ENCODE measurements at places on chromosomes 1 and 21.

- peak; percentile 48 for DNase-seq
Observed at GRCh38 chr1:180515857-180516388, 13.5 kb upstream of the ACBD6 start.

- DNase-seq, result no peak
Observed at GRCh38 chr1:231733063-231733462, 106.5 kb downstream of the DISC1 start.

DNA sequence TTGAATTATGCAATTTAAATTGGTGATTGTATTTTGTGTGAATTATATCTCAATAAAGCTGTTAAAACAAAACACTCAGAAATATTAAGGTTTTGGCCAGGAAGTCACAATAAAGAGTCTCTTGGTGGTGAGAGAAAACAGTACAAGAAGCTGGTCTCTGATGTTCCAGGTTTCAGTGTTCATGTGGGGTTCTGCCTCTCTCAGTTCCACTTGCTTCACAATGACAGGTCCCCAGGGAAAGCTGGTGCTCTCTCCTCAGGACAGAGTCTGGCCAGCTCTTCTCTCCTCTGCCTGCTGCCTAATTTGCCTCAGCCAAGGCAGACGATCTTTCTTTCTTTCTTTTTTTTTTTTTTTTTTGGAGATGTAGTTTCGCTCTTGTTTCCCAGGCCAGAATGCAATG, 342.9 kb upstream of the PLXNA2 start:
- DNase-seq, result no peak

- DNase-seq, result no peak
Observed at GRCh38 chr1:30942326-30942963, 33.9 kb upstream of the SDC3 start.

DNA sequence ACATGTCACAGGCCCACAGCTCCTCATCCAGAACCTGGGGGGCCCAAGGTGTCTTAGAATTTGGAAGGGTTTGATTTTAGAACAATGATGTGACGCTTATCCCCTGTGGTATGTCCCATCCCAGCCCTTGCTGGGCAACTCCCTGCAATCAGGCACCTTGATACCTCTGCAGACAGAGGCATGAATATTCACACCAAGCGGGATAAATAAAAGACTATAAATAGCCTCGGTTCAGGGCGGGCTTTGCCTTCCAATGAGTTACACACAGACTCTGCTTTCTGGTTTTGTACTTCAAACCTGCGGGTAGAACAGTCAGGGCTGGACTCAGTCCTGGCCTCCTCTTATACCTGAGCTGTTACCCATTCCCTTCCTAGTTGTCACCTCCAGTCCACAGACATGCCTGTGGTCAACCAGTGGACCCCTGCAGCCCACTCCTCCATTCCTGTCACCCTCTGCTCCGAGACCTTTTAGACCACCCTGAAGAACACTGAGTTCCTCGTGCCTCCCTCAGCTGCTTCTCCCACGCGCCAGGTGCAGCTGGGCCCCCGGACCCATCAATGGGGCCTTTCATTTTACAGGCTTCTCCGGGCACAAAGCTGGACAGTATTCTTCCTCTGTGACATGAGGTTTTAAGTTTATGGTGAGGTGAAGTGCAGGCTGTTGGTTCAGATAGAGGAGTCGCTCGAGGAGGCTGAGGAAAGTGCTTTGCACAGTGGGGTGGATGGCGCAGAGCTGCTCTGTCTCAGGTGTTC, 120.1 kb upstream of the TNR start:
- DNase-seq, result peak; percentile 55

DNA sequence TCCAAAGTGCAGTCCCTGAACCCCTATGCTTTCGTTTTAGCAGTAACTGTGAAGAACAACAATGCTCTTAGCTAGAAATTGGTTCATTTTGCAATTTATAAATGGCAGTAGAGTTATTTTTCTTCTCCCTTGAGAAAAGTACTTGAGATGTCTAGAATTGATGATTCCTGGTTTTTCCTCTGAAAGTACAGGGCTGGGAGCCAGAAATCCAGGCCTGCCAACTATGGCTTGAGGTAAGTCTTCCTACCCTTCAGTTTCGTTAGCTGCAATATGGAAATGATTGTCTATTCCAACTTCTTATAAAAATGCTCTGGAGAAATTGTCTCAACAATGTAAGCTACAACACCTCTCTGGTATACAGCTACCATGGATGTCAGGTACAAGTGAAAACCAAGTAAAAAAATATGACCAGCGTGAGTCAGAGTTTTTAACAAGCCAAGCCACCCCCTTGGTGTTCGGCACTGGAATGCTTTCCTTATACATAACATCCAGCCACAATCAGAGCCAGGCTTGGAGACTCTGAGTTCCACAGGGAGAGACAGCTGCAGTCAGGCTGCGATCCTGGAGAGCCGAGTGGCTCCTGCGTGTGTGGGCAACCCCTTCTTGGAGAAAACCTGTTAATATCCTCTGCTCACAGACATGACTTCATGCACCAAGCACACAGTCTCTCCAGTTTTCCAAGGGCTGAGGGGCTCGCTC, 22.0 kb downstream of the TSPAN2 start:
- DNase-seq, result no peak

DNA sequence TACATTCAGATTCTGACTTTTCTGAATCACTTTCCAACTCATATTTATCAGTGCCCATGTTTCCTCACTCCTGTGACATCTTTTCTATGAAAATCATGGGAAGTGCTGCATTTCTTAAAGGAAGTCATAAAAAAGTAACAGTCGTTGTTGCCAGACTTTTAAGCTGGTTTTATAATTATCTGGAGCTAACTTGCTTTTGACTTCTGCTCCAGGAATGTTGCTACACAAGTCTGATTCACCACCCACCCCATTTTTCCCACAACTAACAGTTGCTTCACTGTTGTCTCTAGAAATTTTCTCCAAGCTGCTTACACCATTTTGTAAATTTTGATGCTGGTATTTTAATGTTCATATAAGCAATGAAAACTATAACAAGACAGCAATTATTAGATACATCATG, 12.2 kb downstream of the FCRLB start:
- no peak for DNase-seq

DNA sequence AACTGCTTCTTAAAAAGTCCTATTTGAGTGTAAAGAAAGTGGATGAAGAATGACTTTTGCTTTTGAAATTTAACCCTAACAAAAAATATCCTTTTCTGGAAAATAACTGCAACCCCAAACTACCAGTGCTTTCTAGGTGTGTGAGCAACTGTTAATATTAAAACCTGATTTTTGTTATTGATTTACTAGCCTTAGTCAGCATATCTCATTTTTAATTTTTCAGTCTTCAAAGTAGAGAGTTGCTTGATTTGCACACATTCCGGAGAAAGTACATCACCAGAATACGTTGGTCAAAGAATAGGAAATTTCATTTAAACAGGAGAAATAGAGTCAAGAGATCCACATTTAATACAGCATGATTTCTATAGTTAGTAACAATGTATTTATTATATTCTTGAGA, 141.8 kb upstream of the ADAMTS5 start:
- DNase-seq, result no peak

DNA sequence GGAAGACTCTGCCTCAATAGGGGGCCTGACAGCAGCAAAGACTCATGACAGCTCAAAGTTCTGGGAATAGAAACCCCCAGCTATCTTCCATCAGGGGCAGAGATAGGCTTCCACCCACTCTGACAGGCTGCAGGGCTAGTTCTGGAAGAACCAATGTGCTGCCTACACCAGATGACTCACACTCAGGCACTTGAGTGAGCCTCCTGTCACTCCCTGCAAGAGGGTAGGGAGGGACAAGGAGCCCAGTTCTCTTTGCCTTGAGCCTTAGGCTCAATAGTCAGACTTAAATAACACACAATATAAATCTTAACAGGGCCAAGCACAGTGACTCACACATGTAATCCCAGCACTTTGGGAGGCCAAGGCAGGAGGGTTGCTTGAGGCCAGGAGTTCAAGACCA, 386.4 kb downstream of the HHAT start:
- DNase-seq, result no peak

- peak; percentile 41 for DNase-seq
Observed at GRCh38 chr1:9196129-9197040, 38.2 kb upstream of the H6PD start.

- DNase-seq, result no peak
Observed at GRCh38 chr1:25826571-25826970, 6.8 kb downstream of the MTFR1L start.

DNA sequence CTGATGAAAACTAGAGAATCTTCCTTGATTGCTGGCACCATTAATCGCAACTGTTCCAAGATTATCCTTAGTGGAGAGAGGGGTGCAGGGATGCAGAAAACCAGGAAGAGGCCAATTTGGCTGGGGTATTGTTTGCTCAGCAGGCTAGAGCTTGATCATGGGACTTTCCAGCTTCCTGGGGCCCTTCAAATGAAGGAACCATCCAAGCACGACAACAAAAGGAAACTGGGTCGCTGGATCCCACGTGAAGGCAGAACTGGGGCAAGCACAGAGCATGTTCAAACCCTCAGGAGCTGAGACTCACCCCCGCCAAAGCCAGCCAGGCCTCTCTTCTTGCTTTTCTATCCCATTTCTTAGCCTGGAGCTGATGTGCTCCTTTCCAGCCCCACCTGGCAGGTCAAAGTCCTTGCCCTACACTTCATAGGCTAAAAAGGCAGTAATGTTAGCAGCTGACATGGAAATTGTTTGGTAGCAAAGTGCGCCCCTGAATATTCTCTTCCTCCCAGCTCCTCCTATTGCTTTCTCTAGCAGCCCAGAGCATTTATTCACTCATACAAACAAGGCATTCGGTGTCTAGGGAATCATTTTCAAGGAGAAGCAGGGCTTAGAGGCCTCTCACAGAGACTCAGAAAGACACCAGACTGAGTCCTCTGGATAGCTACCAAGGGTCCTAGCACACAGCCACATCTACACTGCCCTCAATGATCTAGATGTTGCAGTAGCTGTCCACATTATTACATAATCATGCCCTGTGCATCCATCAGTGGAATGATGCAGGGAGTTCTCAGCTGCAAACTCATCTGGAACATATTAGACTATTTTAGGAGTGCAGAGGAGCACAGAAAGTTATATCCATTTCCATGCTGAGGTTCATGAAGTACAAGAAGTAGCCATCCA, 11.5 kb downstream of the KCNA2 start:
- DNase-seq, result peak; percentile 55

GRCh38 chr1:89605692-89606091, 27.2 kb upstream of the LRRC8C start:
- no peak for DNase-seq

GRCh38 chr1:107277022-107277421, 136.2 kb downstream of the NTNG1 start:
- DNase-seq, result no peak

DNA sequence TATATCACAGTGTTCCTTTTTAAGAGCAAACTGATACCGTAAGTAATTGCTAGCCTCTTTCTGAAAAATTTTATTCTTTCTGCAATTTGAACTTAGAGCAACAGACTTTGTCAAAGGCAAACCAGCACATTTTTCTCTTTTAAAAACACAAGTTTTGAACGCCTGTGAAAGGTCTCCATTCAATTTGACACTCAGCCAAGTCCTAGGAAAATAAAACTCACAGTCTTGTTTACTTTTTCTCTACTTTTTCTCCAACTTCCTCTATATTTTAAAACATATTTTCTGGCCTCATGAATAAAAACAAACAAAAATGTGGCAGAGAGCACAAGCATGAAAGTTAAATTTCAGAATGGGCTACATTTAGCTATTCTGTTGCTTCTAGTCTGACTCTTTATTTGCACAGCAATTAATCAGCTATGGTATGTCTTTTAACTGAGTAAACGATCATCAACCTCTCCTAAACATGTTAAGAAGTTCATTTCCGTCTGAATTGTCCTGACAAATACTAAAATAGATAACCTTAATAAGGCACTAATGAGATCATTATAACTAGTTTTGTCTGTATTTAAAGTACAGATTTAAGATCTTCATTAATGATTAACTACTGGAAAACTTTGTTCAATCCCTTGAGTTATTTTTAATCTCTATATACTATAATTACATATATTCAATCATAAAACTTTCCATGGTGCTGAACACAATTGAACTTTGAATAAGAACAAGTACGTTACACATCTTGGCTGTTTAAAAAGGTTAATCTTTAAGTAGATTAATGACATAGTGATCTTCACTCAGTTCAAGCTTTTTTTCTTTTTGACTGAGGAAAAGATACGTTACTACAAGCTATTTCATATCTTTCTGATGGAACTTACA, 550.6 kb downstream of the PTBP2 start:
- no peak for DNase-seq

DNA sequence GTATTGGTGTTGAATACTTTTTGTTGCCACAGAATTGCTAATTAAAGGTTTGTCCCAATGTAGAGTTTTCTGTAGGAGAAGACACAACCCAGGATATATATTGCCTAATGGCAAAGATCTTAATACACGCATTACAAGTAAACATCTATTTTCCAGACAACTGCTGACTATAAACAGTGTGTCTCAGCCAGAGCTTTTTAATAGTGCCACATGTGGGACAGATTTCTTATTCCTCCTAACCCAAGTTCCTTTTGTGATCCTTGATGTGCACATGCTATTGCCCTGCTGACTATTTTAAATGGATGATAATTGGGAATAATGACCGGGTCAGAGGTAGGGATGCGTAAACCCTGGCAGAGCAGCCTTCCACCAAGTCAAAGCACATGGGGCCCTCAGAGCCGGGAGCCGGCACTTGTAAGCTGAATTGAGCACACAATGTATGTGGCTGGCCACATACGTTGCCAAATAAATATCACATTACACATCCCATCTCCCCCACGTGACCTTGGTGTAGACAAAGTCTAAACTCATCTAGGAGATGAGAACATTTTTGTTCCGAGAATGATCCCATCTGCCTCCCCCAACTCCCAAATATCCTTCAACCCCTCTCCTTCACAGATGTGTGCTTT, 209.8 kb upstream of the NFIA start:
- DNase-seq, result no peak

- DNase-seq, result no peak
Observed at GRCh38 chr1:218079347-218079746, 205.7 kb upstream of the RRP15 start.

GRCh38 chr1:81382561-81382960, 418.2 kb upstream of the ADGRL2 start:
- no peak for DNase-seq

- no peak for DNase-seq
Observed at GRCh38 chr1:45035631-45036301, 23.7 kb downstream of the UROD start.

DNA sequence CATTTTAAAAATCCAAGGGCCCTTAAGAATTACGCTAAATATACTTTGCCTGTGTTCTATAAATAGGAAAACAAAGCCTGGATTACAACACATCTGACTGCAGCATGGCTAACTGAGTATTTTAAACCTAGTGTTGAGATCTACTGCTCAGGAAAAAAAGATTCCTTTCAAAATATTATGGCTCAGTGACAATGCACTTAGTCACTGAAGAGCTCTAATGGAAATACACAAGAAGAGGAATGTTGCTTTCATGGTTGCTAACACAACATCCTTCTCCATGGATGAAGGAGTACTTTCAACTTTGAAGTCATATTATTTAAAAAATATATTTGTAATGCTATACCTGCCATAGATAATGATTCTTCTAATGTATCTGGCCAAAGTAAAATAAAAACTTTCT, 248.3 kb upstream of the NEGR1 start:
- no peak for DNase-seq

- no peak for DNase-seq
Observed at GRCh38 chr1:58062635-58063034, 483.9 kb downstream of the OMA1 start.
